ENCODE measurements at places on chromosomes 4 and X.

DNA sequence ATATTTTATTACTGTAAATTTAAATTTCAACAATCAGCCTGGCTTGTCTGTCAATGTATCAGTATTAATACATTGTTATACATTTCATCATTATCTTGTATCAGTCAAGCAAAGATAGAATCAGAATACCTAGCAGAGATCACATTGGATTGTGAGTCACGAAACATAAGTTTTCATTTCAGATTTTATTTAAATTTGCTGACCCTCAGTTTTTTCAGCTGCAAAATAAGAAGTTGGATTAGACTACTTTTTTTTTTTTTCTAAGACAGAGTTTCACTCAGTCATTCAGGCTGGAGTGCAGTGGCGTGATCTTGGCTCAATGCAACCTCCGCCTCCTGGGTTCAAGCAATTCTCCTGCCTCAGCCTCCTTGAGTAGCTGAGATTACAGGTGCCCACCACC lies 33.4 kb upstream of the NKX3-2 start:
- no peak for DNase-seq

- no peak for DNase-seq
Measured at GRCh38 chrX:44906542-44906941, 33.6 kb downstream of the KDM6A start.

- DNase-seq = no peak
Measured at GRCh38 chr4:89511776-89512175, 204.2 kb upstream of the GPRIN3 start.

DNA sequence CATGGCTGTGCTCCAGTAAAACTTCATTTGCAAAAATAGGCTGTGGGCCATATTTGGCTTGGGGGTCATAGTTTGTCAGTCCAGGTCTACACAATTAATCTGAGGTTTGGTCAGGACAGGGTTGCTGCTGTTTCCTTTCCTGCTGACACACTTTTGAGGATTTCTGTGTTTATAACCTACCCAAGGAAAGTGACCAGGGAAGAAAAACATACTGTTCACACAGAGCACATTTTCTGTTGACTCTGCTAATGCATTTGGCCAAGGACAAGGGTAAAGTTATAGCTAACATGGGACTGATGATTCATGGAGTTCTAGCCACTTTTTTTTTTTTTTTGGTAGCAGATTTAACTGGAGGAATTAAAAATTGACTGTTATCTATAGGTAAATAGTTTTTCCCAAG lies 43.9 kb upstream of the GEMIN8 start:
- no peak for DNase-seq

DNA sequence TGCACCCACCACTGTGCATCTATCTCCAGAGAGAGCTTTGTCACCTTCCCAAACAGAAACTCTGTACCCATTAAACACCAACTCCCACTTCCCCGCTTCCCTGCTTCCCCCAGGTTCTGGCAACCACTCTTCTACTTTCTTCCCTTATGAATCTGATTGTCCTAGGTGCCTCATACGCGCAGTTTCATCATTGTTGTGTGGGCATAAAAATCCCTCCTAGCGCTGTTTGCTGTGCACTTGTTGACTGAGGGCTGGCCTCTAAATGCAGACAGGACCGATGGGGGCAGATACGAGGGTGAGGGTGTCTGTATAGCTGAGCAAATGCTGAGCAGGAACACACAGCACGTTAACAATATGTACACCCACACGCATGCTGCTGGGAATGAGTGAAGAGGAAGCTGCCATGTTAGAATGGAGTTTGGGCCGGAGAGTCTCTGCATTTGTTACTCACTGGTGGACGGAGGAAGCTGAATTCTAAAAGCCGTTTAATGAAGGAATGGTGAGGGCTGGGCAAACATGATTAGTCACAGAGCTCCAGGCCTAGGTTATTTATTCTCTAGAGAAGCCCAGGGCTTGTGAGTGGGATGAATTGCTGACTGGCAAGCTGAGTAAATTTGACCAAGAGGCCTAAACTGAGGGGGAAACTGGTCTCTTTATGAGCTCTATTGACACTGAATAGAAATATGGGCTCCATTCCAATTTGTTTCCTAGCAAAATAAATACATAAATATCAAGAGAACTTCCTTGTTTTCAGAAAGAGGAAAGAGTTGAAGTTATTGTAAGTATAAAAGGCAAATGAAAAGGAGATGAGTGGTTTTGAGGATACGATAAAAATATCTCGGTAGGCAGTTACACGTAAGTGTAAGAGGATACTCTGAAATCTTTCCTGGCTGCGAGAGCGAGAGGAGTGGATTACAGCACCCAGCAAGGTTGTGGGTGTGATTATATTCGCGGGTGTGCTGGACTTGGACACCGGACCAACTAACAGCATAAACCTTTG lies 95.9 kb upstream of the RPS6KA3 start:
- no peak for DNase-seq

Data from stimulated activated CD4-positive, alpha-beta T cell treated with anti-CD3 and anti-CD28 coated beads, Interleukin-1b, Interleukin-23, amount 100 ng/mL, for 4 hours (primary cell).